ENCODE measurements at places on chromosomes 2 and 18. TPM values are rescaled to one million over a fixed set of nuclear protein-coding genes. Genes with fewer than 3 reads are reported as not detected.

Gene RAB6C
- total RNA-seq = not detected

Gene ALPG
- total RNA-seq = not detected

DNA sequence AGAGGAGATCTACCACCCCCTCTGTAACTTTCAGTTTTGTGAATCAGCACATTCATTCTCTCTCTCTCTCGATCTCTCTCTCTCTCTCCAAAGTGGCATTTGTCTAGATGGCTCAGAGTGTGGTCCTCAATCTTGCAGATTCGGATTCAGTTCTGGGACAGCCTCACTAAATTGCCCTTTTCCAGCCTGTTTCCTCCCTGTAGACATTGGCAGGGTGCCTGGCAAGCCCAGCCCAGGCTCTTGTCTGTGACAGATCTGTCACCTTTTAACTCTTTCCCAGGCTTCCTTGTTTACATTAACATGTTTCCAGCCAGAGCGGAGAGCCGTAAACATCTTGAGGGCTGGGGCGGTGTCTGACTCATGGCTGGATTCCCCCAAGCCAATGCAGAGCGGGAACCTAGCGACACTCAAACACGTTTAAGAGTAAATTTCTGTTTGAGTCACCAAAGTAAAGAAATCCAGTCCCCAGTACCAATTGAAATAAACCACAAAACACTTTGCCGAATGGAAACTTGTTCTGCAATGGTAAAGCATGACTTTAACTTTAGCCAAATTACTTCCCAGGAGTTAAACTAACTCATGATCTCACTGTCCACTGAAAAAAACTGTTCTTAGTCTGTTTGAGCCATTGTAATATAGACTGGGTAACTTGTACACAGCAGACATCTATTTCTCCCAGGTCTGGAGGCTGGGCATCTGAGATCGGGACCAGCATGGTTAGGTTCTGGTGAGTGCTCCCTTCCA lies 6.6 kb upstream of the CYP27C1 start:
- no peak for DNase-seq

GRCh38 chr2:109549016-109549590 lies 64.7 kb downstream of the SEPTIN10 start:
- DNase-seq = no peak

Gene CCDC148
- not detected for total RNA-seq

Gene CPSF3
- total RNA-seq = 28.8 TPM

DNA sequence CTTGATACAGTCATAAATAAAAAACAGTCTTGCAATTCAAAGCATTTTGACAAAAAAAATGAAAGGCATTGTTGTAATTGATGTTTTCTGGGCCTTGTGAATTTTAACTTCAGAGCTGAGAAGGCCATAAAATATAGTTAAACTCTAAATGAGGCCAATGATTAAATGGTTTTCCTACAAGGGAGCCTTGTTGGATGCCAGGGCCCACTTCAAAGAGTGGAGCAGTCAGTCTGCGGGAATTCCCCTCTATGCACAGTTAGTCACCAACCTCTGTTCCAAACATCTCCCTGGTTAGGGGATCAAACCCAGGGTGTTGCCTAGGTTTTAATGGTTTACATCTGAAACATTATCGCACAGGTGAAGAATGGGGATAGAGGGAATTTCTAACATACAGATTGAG lies 143.4 kb downstream of the NCKAP5 start:
- DNase-seq = no peak

GRCh38 chr2:7003895-7004294 lies 86.7 kb downstream of the RNF144A start:
- DNase-seq = no peak

Gene FLACC1
- total RNA-seq = 8.4 TPM

DNA sequence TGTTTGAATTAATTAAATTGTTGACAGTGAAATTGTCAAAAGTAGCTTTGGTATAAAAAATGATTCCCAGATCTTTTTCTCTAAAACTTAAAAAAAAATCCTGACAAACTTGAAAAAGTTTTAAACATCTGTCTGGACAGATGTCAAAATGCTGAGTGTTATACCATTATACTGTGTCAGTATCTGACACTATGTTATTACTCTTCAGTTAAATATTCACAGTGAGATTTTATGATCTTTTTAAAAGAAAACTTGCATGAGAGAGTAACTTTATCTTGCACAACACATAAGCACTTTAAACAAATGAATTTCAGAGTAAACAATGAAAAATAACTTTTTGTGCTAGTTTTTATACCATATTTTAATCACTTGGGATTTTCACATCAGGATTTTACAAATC lies 167.4 kb downstream of the MEIS1 start:
- DNase-seq = no peak

- no peak for DNase-seq
These were observed 40.9 kb upstream of the STPG4 start for GRCh38 chr2:47196046-47196445.

- no peak for DNase-seq
These were observed 114.9 kb upstream of the XIRP2 start for GRCh38 chr2:166773308-166773949.

DNA sequence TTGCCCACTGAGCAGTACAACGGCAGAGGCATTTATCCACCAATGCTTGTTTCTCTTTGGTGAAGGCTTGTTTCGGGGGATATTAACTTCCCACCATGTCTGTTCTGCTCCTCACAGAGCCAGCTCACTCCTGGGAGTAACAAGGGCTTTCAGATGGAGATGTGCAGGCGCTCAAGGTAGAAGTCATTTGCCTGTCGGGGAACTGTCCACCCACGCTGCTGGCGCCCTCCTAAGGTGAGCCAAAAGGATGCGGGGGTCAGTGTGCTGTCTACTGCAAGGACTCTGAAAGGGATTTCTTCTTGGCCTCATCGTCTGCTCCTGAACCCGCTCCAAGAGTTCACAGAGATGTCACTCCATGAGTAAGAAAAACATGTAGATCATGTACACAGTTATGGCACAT lies 57.0 kb upstream of the CYRIA start:
- no peak for DNase-seq

GRCh38 chr2:132651115-132652045 lies 18.6 kb downstream of the LYPD1 start:
- DNase-seq = no peak

Gene MAP4K4
- total RNA-seq = 116 TPM

Gene DSC2
- not detected for total RNA-seq

Measured in naive thymus-derived CD8-positive, alpha-beta T cell (primary cell).